ENCODE measurements at places on chromosomes 6 and 20.

DNA sequence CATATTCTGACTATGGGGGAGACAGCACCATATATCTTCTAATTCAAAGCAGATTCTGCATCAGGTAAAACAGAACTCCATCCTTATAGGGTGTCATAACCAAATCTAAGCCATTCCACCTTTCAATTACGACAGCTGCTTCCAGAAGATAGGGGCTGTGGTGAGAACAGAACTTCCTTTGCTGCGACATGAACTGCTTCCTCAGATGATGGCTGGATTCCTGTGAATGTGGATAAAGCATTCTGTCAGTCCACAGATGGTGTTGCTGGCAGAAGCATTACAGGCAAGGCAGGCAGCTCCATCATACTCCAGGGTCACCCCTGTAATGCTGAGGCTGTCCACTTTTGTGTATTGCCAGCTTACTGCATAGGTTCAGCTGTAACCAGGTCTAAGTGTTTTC is 172.1 kb upstream of the PROKR2 start:
- DNase-seq: no peak

DNA sequence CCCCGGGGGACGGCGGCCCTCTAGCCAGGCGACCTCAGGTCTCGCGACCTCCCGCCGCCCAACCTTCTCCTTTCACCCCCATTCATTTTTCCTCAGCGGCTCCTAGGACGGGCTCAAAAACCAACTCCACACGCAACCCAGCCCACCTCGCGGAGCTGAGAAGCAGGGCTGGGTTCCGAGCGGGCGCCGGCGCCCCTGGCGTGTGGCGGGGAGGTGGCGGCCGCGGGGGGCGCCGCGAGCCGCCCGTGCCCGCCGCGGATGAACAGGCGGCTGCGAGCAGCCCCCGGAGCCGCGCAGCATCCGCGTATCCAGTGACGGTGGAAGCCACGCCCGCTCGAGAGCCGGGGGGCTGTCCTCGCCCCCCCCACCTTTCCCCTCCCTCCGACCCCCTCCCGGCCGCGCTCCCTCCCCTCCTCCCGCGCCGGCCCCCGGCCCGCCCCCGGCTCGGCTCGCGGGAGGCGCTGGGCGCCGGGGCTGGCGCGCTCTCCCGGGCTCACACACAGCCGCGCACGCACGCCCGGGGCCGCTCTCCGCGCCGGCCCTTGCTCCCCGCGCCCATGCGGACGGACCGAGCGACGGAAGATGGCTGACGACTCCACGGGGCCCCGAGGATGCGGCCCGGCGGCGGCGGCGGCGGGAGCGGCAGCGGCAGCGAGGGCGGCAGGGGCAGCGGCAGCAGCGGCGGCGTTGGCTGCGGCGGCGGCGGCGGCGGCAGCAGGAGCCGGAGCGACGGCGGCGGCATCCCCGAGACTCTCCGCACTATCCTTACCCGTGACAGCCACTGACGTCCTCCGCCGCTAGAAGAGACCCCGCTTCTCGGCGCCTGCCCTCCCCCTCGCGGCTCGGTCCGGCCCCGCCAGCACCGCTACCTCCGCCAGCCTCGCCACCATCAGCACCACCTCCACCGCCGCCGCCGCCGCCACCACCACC is at the start of gene SOBP:
TSS of gene SOBP (plus strand) at position 482 of the 930 bp plus-strand sequence. CDS start 500 bp downstream, outside the sequence.
- DNase-seq: peak; percentile 88

DNA sequence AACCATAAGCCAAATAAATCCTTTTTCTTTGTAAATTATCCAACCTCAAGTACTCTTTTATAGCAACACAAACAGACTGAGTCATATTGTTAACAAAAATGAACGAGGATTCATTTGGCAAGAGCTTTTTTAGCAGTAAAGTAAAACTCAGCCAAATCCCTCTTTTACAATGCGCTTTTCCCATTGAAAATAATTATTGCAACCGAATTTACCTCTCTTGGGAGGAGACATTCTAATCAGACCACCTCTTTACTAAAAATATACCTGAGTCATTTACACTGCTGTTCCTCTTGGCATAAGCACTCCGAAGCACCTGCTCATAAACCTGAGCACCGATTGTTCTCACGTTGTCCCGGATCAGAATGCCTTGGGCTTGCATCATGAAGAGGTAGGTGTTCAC is 57.4 kb downstream of the B4GALT5 start:
- no peak for DNase-seq

DNA sequence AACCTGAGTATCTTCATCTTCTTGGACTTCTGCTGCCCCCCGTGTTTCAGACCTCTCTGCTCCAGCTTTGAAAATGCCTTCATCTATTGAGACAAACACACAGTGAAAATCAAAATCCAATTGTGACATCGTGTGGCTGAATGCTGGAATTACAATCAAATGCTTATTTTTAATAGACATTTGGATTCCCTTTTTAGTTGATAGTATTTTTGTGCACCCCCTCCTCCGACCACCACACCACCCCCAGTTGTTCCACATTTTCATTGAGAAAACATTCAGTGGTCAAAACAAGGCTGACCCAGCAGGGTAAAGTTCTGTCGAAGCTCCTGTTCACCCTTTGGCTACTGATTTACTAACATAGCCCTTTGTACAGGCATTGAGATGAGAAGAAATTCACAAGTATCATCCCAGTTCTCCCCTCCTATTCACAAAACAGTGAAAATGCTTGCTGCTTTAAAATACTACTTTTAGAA is 79.0 kb downstream of the NRSN1 start:
- no peak for DNase-seq

DNA sequence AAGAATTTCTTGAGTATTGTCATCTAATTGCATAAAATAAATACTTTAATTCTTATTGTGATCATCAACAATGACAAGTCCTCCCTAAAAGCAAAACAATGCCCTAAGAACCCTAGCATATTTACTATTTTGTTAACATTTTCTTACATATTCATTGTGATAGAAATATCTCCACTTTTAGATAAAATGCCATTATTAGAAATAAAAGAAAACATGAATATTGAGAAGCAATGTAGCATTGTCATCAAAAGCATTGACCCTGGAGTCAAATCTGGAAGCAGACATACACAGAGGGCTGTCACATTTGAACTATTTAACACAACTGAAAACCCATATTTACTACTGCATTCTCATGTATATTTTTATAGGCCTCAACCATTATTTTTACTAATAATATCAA is 257.7 kb downstream of the SYNE1 start:
- no peak for DNase-seq

DNA sequence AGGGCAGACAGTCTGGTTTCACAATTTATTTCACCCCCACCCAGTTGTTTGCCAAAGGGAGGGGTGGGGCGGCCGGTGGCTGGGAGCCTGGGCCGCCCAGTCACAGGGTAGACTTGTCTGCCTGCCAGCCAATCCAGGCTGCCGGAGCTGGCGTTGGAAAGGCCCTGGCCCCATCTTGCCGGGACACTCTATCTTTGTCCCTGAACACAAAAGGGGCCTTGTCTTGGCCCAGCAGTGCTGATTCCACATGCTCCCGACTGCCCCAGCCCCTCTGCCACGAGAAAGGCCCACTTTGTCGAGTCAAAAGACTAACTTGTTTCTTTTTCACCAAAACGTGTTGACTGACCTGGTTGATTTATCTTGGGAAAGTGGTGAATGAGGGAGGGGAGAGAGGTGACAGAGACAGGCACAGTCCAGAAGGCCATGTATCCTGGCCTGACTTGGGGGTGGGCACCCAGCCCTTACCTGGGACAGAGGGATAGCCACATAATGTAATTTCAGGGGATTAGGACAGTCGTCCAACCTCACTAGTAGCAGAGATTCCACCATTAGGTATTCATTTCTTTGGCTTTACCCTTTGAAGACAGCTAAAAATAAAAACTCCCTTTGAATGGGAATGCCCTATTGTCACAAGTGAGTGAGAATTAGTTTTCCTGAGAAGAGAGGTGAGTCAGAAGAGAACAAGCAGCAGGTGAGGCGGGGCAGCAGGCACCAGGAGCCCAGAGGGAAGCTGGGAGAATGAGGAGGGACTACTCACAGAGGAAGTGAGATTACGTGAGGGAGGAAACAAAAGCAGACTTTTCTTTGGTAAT is 67.0 kb upstream of the SIRPA start:
- no peak for DNase-seq

DNA sequence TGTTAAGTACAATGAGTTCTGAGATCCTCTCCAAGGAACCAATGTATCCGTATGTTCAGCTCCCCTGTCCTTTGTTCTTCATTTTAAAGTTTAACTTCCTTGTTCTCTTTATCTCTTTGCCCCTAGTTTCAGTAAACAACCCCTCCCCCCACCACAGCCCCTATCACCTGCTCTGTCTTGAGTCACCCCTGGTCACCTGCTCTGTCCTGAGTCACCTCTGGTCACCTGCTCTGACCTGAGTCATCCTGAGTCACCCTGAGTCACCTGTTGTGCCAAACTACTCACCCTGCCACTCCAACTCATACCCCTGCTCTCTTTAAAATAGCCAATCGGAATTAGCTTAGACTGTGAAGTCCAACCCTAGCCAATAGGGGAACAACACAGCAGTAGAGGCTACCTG is 288.7 kb upstream of the CDYL start:
- no peak for DNase-seq
